Activated T-cell treated with anti-CD3 and anti-CD28 coated beads, Interleukin-2, amount 50 U/mL, for 24 hours (primary cell): ENCODE measurements at places on chromosomes 4 and X.

GRCh38 chr4:48668254-48669017 is 111.6 kb downstream of the FRYL start:
- DNase-seq, result no peak

- DNase-seq, result no peak
Measured at GRCh38 chrX:12741416-12741815, 49.8 kb upstream of the PRPS2 start.

GRCh38 chr4:143381189-143382118 is 44.8 kb downstream of the GAB1 start:
- no peak for DNase-seq

DNA sequence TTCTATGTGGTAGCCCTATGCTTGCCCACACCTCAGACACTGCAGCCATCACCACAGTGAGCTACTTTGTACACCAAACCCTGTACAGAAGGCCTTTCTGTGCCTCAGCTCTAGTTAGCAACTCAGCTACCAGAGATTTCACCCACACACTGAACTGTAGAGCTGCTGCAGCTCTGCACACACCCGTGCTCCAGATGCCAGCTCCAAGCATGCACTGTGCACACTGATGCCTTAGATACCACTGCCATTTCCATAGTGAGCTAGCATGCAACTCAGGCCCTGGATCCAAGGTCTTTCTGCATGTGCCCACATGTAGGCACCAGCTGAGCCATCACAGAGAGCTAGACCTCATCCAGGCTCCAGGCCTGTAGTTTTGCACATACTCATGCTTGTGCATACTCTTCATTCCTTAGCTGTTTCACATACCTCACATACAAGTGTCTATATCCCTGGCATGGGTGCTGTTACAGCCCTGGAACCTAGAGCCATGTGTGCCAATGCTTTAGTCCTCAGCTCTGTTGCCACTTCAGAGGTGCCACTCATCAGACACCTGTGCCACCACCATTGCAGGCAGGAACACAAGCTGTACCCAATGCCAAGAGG is 423.5 kb upstream of the NDST3 start:
- DNase-seq, result no peak

- no peak for DNase-seq
Measured at GRCh38 chrX:20459410-20460350, 193.0 kb upstream of the RPS6KA3 start.

DNA sequence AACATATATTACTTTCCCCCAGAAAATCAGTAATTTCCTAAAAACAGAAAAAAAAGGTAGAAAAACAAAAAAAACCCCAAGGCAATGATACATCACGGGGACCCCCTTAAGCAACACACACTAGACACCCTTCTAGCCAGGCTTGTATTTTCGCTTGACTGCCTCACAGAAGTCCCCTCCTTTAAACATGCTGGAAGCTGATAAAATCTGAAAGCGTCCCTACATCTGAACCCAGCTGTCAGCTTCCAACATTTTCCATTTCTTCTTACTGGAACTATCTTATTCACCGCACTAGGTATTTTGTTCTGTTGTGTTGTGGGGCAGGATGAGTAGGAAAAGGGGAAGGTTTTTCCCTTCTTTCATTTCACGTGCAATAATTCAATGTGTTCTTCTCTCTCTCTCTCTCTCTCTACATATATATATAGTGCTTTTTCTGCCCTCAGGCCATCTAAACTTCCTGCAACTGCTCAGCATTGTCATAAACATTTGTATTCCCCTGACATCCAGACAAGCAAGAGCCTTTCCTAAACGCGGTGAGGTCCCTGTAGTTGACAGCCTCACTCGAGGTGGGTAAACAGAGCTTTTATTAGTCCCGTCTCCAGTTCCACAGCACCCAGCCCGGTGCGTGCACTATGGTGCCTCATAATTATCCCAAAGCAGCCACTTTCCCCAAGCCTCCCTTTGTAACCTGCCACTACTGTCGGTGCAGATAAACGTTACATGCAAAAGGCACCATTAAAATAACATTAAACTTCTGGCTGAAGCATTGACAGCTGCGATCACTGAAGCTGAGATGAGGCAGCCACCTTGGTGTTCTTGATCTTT is 82.5 kb downstream of the GATB start:
- no peak for DNase-seq
